ENCODE measurements at places on chromosomes 2 and 18.

GRCh38 chr2:80329491-80329890 is 24.9 kb upstream of the LRRTM1 start:
- no peak for DNase-seq

DNA sequence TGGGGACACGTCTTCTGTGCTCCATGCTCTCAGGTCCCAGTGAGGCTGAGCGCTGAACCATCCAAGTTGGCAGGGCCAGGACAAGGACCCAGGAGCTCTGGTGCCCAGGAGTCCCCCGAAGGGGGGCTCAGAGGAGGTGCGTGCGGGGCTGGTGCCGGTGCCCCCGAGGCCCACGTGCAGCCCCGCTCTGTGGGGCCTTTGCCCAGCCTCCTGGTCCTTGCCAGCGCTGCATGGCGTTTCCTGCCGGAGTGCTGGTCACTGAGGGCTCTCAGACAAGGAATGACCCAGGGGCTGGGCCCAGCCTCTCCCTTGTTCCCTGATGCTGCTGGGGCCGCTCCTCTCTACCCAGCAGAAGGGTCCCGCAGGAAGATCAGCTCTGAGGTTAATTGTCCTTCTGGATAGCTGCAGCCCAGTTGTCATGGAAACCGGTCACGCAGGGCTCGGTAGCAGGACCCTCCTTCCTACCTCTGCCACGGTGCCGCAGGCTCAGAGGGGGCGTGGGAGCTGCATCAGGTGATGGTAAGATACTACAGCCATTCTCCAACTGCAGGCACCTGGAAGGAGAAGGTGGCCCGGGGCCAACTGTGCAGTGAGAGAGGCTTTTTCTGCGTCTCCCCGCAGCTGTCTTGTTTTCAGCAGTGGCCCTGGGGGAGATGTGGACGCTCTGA is 64.5 kb downstream of the RRM2 start:
- no peak for DNase-seq

GRCh38 chr2:234823877-234824376 is 127.9 kb upstream of the SH3BP4 start:
- no peak for DNase-seq

- DNase-seq, result no peak
These were observed 141.2 kb upstream of the CTAGE1 start for GRCh38 chr18:22558945-22559385.

- no peak for DNase-seq
These were observed 136.8 kb upstream of the MAP3K20 start for GRCh38 chr2:172938713-172939375.

All from cortex of kidney (tissue), 1 donor.